ENCODE measurements at places on chromosomes 2 and 18.

GRCh38 chr2:12282780-12283695 is 433.7 kb upstream of the TRIB2 start:
- DNase-seq = no peak

- no peak for DNase-seq
These were observed 17.2 kb downstream of the LNPK start for GRCh38 chr2:175984846-175985245.

- no peak for DNase-seq
These were observed 40.6 kb downstream of the FASTKD2 start for GRCh38 chr2:206805887-206806607.

DNA sequence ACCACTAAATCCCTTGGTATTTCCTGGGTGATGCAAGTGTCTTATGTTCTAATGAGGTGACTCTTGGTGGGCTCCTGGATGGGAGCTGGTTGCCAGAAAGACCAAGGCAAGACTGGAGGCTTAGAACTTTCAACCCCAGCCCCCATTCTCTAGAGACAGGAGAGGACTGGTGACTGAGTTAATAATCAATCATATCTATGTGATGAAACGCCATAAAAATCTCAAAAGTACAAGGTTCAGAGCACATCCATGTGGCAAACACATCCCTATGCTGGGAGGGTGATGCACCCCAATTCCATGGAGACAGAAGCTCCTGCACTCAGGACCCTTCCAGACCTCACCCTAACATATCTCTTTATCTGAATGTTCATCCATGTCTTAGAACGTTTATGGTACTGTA is 139.5 kb upstream of the LINC00305 start:
- no peak for DNase-seq

DNA sequence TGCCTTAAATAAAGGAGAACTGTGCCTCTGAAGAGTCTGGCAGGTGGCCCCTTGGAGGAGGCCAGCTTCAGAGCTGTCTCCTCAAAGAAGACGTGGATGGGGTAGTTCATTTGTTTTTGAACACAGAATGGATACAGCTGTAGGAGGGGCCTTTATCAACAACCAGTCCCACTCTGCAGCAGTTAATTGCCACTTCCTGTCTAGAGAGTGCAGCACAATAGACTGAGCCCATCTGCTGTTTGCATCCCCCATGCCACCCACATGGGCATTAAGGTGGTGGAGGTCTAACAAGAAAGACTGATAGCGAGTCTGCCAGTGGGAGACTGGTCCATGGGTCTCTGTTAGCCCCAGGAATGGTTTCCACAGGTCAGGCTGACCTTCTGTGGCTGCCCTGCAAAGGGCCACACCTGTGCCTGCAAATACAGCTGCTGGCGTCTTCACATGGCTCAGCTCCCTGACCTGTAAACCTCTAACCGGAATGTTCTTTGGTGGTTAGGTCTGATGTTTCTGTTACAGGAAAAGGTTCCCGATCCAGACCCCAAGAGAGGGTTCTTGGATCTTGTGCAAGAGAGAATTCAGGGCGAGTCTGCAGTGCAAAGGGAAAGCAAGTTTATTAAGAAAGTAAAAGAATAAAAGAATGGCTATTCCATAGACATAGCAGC is 153.3 kb upstream of the ITGA6 start:
- no peak for DNase-seq

DNA sequence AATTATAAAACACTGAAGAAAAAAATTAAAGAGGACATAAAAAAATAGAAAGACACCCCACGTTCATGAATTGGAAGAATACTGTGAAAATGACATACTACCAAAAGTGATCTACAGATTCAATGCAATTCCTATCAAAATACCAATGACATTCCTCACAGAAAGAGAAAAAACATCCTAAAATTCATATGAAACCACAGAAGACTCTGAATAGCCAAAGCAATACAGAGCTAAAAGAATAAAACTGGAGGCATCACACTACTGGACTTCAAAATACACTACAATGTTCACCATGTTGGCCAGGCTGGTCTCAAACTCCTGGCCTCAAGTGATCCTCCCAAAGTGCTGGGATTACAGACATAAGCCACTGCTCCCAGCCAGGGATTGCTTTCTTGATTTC is 56.3 kb downstream of the TLK1 start:
- DNase-seq = no peak

DNA sequence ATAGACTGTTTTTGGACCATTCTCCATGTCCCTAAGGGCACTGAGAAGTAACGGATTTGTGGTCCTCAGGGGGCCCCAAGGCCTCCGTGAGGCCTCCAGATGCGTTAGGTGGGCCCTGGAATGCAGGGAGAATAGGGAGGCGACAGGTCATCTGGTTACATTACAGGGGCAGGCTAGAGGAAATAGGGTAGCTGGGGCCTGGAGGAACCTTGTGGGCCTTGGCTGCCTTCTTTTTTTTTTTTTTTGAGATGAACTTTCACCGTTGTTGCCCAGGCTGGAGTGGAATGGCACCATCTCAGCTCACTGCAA is 28.9 kb downstream of the ZFP36L2 start:
- no peak for DNase-seq

- no peak for DNase-seq
These were observed 174.4 kb downstream of the TMEM18 start for GRCh38 chr2:502831-503230.

GRCh38 chr2:27264753-27265535 is 2.1 kb upstream of the SLC30A3 start:
- peak; percentile 35 for DNase-seq

DNA sequence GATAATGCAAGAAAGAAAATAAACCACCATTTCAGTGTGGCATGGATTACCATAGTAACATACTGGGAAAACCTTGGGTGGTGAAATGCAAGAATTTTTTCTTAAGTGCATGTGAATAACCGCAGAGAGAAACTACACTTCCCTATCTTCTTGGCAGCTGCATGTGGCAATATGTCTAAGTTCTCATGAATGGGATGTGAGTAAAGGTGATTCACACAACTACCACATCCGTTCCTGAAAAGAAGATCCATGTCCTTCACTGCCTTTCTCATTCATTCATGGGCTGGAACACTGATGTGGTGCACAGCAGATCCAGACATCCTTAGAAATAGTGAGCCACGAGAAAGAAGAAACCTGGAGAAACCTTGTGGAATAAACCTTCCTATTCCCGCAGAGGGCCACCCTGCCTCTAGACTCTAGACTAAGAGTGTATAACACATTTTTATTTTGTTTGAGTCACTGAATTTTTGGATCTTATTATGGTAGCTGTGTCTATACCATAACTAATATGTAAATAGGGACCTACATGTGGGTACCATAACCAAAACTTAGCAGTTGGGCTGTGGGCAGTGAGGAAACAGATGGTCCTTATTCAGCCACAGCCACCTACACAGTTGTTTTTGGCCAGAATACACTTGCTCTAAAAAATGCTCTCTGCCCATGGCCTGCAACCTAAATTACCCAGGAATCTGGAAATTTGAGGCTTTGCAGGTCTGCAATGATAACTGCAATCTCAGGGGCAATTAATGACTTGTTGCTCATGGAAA is 573.3 kb downstream of the LRP1B start:
- DNase-seq = no peak

DNA sequence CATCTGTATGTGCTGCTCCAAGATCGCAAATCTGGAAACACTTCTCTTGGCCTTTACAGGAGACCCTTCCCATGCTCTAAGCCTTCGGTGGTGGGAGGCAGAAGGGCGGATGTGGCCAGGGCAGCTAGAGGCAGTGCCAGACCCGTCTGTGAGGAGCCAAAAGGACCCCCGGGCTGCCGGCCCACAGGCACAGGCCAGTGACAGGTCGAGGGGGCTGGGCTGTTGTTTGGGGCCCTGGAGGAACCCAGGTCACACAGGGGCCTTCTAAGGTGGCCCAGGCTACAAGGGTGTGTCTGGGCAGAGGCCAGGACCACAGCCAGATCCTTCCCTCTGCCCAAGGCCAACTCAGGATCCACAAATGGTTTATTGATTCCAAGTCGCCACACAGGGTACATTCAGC is 49.4 kb downstream of the SLC66A2 start:
- no peak for DNase-seq

- no peak for DNase-seq
These were observed 132.9 kb downstream of the CBLN2 start for GRCh38 chr18:72411261-72411660.

DNA sequence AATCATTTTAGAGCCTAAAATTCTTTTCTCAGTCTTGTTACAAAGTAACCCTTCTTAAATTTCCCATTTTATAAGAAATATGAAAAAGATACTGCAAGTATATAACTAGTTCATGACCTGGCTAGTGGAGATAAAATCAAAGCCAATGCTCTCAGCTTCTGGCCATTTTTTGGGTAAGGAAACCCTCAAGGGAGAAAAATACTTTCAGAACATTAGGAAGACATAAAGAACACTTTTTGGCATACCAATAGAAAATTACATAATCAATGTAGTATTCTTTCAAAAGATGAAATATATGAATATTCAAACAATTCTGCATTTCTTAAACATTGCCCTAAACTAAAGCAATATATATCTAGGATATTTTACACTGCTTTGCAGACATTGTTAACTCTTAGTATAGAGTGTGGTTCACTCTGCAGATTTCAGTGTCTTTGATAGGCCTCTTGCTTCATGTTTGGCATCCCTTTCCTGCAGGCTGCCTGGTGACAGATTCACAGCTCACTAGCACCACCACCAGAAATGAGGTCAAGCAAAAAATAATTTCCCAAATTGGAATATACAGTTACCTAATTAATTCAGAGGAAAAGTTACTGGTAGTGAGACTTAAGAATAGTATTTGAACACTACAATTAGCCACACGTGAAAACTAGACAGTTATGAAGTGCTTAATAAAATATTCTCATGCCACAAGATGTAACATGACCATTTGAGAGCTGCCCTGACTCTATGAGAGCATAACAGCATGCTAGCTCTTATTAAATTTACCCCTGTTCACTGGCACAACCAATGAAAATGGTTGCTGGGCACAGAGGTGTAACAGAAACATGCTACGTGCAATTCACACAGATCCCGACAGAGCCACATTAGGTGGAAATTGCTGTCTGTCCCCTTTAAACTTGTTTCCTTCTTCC is 36.0 kb downstream of the PAIP2B start:
- no peak for DNase-seq

DNA sequence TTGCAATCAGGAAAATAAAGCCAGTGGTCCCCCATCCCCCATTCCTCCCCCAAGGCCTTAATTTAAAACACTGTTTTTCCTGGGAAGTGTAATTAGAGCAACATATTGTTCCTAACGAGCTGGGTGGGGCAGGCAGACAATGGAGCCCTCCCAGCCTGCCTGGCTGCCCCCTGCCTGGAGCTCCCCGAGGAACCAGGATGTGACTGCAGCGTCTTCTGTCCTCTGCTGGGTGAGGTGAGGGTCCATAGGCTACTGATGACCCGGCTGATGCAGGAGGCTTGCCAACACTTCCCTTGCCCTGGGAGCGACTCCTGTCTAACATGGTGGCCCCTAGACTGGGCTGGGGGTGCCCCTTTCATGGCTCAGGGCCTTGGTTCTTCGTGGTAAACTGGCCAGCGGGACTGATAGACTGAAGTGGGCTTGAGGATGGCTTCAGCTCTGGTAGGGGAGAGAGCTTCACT is 152.4 kb downstream of the DYSF start:
- no peak for DNase-seq

- no peak for DNase-seq
These were observed 242.4 kb upstream of the SLC39A10 start for GRCh38 chr2:195414537-195415100.

GRCh38 chr2:128775914-128776285 is 457.2 kb upstream of the HS6ST1 start:
- DNase-seq = no peak

DNA sequence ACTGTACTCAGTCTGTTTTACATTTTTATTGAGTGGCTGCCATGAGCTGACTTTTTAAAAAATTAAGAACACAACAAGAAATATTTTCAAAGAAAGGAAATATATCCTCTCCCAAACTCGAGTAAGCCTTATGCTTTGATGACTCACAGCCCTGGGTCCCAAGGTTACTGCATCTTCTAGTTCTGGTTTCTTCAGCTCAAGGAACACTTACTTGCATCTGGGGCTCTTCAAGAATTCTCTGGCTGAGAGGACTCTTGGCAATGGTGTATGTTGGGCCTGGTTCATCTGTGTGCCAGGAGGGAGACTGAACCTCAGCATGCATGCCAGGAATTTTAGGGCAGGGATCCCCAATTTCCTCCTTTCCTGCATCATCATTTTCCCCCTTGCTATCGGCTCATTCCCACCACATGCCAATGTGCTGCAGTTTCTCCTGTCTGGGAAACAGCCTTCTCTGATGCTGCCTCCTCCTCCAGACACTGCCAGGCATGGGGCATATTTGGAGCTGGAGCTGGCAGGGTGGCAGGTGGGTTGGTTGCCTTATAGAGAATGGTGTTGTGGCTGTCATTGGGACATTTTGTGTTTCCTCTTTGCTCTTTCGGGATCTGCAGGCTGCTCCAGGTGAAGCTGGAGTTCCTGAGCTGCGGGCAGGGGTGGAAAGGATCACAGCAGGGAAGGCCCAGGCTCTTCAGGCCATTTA is 192.2 kb upstream of the HS6ST1 start:
- DNase-seq = no peak

DNA sequence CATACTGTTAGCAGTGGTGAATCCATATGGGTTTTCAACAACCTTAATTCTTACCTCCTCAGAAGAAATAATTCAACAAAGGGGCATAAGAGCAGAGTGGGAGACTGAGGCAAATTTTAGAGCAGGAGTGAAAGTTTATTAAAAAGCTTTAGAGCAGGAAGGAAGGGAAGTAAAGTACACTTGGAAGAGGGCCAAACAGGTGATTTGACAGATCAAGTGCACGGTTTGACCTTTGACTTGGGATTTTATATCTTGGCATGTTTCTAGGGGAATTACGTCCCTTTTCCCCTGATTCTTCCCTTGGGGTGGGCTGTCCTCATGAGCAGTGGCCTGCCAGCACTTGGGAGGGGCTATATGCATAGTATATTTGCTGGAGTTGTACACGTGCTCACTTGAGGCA is 280.5 kb downstream of the MBD5 start:
- no peak for DNase-seq

- no peak for DNase-seq
These were observed 264.1 kb upstream of the MEIS1 start for GRCh38 chr2:66170744-66171330.

DNA sequence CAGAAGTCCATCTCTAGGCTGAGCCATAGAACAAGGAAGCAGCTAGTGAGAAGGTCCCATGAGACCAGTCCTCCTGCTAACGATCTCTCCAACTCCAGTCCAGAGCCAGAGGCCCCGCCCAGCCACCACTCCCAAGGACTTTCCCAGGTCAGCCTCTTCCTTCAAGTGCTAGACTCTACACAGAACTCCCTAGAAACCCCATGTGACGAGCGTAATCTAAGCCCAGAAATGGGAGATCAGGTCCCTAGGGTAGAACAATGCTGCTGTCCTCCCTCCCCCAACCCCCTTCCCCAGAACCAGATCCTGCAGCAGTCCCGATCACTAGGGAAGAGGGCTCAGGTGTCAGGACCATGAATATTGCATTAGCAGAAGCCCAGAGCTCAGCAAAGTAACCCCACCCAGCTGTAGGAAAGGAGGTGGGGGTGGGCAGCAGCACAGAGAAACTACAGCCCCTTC is 6.9 kb downstream of the DCTN1 start:
- no peak for DNase-seq

DNA sequence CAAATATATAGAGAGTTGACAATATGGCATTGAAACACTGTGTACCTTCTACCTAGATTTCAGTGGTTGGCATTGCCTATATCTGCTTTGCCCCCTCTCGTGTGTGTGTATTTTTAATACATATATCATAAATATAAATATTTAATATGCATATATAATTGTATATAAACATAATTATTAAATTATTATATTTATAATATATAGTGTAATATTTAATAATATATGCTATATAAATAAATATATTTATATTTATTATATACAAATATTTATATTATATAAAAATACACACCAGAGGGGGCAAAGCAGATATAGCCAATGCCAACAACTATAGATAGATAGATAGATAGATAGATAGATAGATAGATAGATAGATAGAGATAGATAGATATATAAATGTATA is 124.1 kb downstream of the KIAA1328 start:
- DNase-seq = no peak
